Activated naive CD8-positive, alpha-beta T cell treated with anti-CD3 and anti-CD28 coated beads for 36 hours (primary cell): ENCODE measurements at places on chromosomes 3 and 15. TPM values are rescaled to one million over a fixed set of nuclear protein-coding genes. Genes with fewer than 3 reads are reported as not detected.

DNA sequence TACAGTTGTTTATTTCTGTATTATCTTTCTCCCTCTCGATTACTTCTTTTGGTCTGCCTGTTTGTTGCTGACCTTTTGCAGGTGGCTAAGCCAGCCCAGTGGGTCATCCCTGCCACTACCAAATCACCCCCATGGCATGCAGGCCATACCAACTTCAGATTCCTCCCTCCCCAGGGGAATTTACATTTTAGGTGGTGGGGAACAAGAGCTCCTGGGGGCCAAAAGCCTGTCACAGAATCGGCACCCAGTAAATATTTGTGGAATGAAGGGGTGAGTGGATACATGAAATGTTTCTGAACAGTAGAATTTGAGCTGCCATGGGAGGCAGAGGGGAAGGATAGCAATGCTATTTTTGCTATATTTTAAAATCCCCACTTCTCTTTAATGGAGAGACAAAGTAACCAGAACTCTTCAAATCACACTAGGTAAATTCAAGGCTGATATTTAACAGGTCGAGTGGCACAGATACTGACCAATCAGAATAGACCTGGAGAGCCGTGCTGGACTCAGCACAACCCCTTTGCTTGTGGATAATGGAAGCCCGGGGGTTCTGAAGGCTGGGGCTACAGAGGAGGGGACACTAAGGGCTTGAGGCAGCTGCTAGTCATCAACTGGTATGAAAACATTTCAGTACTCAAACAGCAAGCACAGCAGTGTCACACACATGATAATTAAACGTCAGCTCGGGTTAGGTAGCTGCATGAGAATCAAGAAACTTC lies 54.3 kb upstream of the SMAD3 start:
- H3K4me3 ChIP-seq, result no peak overlapping the region
- H3K27ac ChIP-seq, result no peak overlapping the region
- H3K36me3 ChIP-seq, result no peaks in the 10 kb centered on the region

The TRIM59 gene
- total RNA-seq, result 43.3 TPM

The NOX5 gene
- total RNA-seq, result not detected

The RTP3 gene
- total RNA-seq, result not detected

The SLC22A13 gene
- total RNA-seq, result 0.27 TPM

The DPPA2 gene
- not detected for total RNA-seq
